Activated CD8-positive, alpha-beta memory T cell treated with anti-CD3 and anti-CD28 coated beads, Interleukin-2, amount 10 ng/mL, durations not matched to agents 7 days and 5 days (primary cell): ENCODE measurements at places on chromosomes 1 and 21. TPM values are rescaled to one million over a fixed set of nuclear protein-coding genes. Genes with fewer than 3 reads are reported as not detected.

DNA sequence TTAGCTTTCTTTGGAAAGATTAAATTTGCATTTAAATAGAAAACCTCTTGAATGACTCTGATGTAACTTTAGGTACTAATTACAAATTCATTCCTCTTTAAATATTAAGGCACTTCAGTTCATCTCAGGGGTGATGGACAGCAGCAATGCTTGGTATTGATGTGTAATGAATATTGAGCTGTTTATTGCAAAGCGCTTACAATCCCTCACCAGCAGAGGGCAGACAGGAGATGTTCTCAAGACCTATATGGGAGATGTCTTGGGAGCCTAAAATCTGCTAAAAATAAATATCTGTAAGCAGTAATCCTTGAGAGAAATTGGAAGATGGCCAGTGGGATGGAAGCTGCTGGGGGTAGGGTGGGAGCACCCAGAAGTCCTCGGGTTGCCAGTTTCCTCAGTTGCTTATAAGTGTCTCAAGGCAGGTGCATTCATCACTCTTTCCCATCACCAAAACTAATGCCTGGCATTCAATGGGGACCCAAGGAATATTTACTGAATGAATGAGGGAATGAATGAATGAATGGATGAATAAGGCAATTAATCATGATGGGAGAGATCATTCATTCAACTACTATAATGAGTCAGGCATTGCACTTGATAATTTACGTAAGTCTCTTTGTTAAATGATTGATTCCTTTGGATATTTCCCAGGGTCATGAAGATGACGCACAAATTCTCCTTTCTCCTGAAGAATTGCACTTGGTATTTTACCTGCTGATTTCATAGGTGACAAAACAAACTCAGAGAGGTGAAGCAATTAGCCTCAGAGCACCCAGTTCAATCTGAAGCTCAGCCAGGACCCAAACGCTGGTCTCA lies 2.3 kb downstream of the KLHDC8A start:
- DNase-seq = peak; percentile 74
- H3K27me3 ChIP-seq = peaks cover 24% of the 10 kb centered on the region
- no peaks in the 10 kb centered on the region for H3K4me1 ChIP-seq
- H3K4me3 ChIP-seq = no peak overlapping the region
- no peak overlapping the region for H3K27ac ChIP-seq

DNA sequence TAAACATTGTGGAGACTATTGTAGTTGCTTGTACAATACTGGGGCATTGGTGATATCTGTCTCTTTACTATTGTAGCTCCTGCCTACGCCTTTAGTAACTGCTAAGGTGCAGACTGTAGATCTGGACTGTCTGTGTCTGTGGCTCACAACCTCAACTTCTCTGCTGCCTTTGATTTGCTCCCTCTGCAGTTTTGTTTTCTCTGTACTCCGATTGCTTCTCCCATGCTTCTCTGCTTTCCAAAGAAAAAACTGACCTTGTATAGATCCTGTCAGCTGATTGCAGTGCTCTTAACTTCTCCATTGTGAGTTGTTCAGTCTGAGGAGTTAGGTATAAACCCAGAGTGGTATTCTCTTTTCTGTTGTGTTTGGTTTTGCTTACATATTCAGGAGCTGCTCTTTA lies 15.3 kb downstream of the MAGI3 start:
- H3K36me3 ChIP-seq = no peaks in the 10 kb centered on the region
- no peak for DNase-seq
- peaks cover 13% of the 10 kb centered on the region for H3K27me3 ChIP-seq
- no peak overlapping the region for H3K27ac ChIP-seq

DNA sequence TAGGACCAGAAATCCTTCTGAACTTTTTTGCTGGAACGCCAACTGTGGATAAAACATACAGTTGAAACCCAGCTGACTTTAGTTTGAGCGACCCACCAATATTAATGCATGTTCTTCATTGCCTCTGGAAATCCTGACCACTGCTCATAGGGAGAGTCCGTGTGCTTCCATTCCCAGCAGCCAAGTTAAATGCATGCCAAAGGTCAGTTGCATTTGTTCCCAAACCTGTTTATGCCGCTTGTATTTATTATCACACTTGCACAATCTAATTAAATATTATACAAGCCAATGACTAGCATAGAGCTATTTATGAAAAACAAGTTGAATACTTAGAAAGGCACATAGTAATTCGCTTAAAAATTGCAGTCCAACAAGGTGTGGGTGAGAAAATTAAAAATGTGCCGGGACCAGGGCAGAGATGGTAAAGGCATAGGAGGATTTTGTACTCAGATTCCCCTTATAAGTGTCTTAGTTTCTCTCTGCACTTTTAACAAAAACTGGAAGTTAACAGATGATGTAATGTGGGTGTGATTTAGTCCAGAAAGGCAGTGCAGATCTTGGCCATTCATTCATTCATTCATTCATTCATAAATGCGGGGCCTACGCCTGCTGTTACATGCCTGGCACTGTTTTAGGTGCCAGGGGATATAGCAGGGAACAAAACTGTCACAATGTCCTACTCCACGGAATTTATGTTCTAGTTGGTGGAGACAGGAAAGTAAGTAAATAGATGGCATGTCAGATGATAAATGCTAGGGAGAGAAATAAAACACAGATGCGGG lies 99.7 kb downstream of the PRDM2 start:
- peaks cover 15% of the 10 kb centered on the region for H3K4me1 ChIP-seq
- no peaks in the 10 kb centered on the region for H3K27me3 ChIP-seq
- H3K36me3 ChIP-seq = peaks cover 9% of the 10 kb centered on the region
- DNase-seq = no peak
- no peak overlapping the region for H3K27ac ChIP-seq

DNA sequence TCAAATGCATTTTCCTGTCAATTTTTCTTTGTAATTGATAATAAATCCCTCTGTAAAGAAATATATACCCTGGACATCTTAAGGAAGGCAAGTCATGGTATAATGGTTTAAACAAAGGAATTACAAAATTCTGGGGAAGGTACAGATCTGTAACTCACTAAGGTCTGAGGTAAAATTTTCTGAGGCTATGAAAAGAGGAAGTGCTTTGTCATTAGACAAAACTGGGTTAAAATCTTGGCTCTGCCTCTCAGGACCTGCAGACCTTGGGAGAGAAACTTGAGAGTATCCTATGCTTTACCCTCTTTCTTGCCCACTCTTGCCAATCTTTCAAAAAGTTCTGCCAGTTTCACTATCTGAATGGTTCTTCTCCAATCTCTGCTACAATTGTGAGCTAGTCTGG lies 26.8 kb upstream of the BEND5 start:
- H3K4me3 ChIP-seq = no peak overlapping the region
- H3K36me3 ChIP-seq = no peaks in the 10 kb centered on the region
- H3K27me3 ChIP-seq = no peaks in the 10 kb centered on the region
- no peak for DNase-seq
- H3K4me1 ChIP-seq = no peaks in the 10 kb centered on the region

DNA sequence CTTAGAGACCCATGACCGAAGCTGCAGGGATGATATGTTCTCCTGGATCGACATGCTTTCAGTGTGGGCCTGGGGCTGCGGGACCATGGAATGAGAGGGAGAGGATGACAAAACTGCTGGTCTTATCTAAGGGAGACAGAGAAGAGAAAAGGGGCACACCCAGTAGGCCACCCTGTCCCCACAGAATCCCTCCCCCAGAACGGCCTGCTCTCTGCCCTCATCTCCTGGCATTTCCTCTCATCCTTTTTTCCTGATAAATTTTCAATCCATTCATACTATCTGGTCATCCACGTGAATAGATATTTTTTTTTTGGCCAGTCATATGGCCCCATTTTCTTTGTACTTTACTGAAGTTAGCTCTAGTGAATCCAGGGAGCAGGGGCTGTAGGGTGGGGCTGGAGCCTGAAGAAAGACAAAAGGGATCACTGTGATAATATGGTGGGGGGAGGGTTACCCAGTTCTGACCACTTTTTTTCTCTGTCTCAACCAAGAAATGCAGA lies at the start of gene PKLR:
PKLR (minus strand) TSS at position 97 of the 500 bp plus-strand sequence; CDS start at position 54, 43 bp downstream.
- DNase-seq = no peak
- no peaks in the 10 kb centered on the region for H3K4me1 ChIP-seq
- peaks cover 13% of the 10 kb centered on the region for H3K27me3 ChIP-seq

GRCh38 chr1:230090194-230090711 lies 23.2 kb downstream of the GALNT2 start:
- no peaks in the 10 kb centered on the region for H3K27me3 ChIP-seq
- no peak for DNase-seq
- no peak overlapping the region for H3K27ac ChIP-seq
- H3K4me1 ChIP-seq = peaks cover 8% of the 10 kb centered on the region
- H3K4me3 ChIP-seq = no peak overlapping the region

DNA sequence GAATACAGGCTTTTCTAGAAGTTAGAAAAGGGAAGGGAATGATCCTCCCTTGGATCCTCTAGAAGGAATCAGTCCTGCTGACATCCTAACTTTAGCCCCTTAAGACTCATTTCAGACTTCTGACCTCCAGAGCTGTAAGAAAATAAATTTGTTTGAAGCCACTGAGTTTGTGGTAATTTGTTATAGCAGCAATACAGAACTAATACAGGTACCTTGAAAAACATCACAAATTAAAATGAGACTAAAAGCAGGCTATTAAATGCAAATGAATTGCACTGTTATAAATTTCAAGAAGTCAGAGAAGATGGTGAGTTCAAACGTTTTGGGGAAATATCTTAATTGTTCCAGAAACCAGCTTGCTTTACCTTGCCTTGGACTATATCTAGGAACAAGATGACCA lies 6.3 kb downstream of the LCA5L start:
- H3K27ac ChIP-seq = no peak overlapping the region
- no peaks in the 10 kb centered on the region for H3K4me1 ChIP-seq
- H3K36me3 ChIP-seq = no peaks in the 10 kb centered on the region
- peaks cover 29% of the 10 kb centered on the region for H3K27me3 ChIP-seq
- no peak for DNase-seq

GRCh38 chr21:28910280-28910887 lies 82.3 kb downstream of the LTN1 start:
- H3K4me3 ChIP-seq = no peak overlapping the region
- no peaks in the 10 kb centered on the region for H3K36me3 ChIP-seq
- DNase-seq = no peak
- H3K27me3 ChIP-seq = peaks cover 18% of the 10 kb centered on the region
- H3K4me1 ChIP-seq = no peaks in the 10 kb centered on the region
- no peak overlapping the region for H3K27ac ChIP-seq

DNA sequence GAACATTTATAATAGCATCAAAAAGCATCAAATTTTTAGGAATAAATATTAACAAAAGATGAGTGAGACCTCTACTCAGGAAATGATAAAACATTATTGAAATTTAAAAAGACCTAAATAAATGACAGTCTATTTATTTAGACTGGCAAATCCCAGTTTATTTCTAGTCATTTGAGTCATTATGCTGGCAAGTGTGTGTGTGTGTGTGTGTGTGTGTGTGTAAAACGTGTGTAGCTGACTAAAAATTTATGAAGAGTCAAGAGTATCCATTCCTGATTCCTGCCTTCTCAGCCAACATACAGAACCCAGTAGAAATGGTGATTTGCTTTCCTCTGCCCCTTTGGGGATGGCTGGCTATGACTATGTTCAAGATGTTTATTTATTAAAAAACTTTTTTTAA lies 46.2 kb downstream of the OSBPL9 start:
- no peak overlapping the region for H3K27ac ChIP-seq
- no peak overlapping the region for H3K4me3 ChIP-seq
- no peak for DNase-seq
- H3K27me3 ChIP-seq = no peaks in the 10 kb centered on the region

- peak; percentile 98 for DNase-seq
- H3K36me3 ChIP-seq = peaks cover 17% of the 10 kb centered on the region
- peak within 1 kb of the TSS; percentile 99 for H3K27ac ChIP-seq
- no peaks in the 10 kb centered on the region for H3K27me3 ChIP-seq
These were observed at the start of gene COP1 for GRCh38 chr1:176206961-176207902. Gene COP1 (minus strand): TSS chr1:176207286. CDS start chr1:176206978, 308 bp downstream.

DNA sequence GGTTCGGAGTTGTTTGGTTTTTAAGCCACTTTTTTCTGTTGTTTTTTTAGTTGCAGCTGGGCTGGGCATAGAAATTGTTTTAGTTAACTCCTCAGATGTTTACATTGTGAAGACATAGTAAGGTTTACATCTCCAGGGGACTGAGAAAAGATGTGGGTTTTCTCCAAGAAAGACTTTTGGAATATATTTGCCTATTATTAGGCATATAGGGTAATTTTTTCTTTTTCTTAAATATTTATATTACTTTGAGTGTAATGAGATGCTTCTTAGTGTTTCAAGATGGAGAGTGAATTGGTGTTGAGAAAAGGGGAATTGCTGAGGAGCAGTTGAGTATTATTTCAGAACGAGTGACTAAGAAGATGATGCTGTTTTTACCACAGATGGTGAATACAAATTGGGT lies 26.6 kb upstream of the PIGK start:
- no peaks in the 10 kb centered on the region for H3K36me3 ChIP-seq
- H3K27ac ChIP-seq = no peak overlapping the region
- no peaks in the 10 kb centered on the region for H3K27me3 ChIP-seq
- no peak overlapping the region for H3K4me3 ChIP-seq
- no peaks in the 10 kb centered on the region for H3K4me1 ChIP-seq

GRCh38 chr1:181043025-181043888 lies 9.5 kb downstream of the MR1 start:
- H3K4me3 ChIP-seq = no peak overlapping the region
- DNase-seq = no peak
- peak overlapping the region; percentile 40 for H3K27ac ChIP-seq
- H3K36me3 ChIP-seq = peaks cover 28% of the 10 kb centered on the region

GRCh38 chr21:29786496-29787360 lies 153.1 kb downstream of the GRIK1 start:
- no peak overlapping the region for H3K27ac ChIP-seq
- DNase-seq = no peak
- no peak overlapping the region for H3K4me3 ChIP-seq
- no peaks in the 10 kb centered on the region for H3K36me3 ChIP-seq
- H3K27me3 ChIP-seq = no peaks in the 10 kb centered on the region
- no peaks in the 10 kb centered on the region for H3K4me1 ChIP-seq

- H3K36me3 ChIP-seq = peaks cover 28% of the 10 kb centered on the region
- H3K27me3 ChIP-seq = no peaks in the 10 kb centered on the region
- no peak overlapping the region for H3K4me3 ChIP-seq
- peak overlapping the region; percentile 39 for H3K27ac ChIP-seq
These were observed 36.2 kb downstream of the PTP4A2 start for GRCh38 chr1:31901838-31902509.

GRCh38 chr1:164440232-164440631 lies 118.8 kb upstream of the PBX1 start:
- H3K36me3 ChIP-seq = no peaks in the 10 kb centered on the region
- no peak overlapping the region for H3K27ac ChIP-seq
- no peaks in the 10 kb centered on the region for H3K4me1 ChIP-seq
- H3K27me3 ChIP-seq = no peaks in the 10 kb centered on the region
- H3K4me3 ChIP-seq = no peak overlapping the region

- peaks cover 4% of the 10 kb centered on the region for H3K4me1 ChIP-seq
- peaks cover 30% of the 10 kb centered on the region for H3K36me3 ChIP-seq
- H3K4me3 ChIP-seq = no peak overlapping the region
These were observed 462.3 kb downstream of the PTPRC start for GRCh38 chr1:199101139-199101538.

GRCh38 chr1:163271535-163271934 lies 50.2 kb upstream of the NUF2 start:
- H3K36me3 ChIP-seq = peaks cover 12% of the 10 kb centered on the region
- DNase-seq = no peak
- H3K4me1 ChIP-seq = no peaks in the 10 kb centered on the region

Gene RNPEP
- total RNA-seq = 38.3 TPM

Gene CALML6
- total RNA-seq = not detected

Gene CRNN
- total RNA-seq = not detected

Gene IGSF5
- total RNA-seq = not detected

Gene ADGRL4
- not detected for total RNA-seq
